ENCODE measurements at places on chromosomes 4 and X.
A peak's percentile ranks its signal among the peaks of the same experiment; 100 is the strongest.

- no peak for DNase-seq
These were observed 568.0 kb downstream of the IL1RAPL1 start for GRCh38 chrX:29155286-29155685.

DNA sequence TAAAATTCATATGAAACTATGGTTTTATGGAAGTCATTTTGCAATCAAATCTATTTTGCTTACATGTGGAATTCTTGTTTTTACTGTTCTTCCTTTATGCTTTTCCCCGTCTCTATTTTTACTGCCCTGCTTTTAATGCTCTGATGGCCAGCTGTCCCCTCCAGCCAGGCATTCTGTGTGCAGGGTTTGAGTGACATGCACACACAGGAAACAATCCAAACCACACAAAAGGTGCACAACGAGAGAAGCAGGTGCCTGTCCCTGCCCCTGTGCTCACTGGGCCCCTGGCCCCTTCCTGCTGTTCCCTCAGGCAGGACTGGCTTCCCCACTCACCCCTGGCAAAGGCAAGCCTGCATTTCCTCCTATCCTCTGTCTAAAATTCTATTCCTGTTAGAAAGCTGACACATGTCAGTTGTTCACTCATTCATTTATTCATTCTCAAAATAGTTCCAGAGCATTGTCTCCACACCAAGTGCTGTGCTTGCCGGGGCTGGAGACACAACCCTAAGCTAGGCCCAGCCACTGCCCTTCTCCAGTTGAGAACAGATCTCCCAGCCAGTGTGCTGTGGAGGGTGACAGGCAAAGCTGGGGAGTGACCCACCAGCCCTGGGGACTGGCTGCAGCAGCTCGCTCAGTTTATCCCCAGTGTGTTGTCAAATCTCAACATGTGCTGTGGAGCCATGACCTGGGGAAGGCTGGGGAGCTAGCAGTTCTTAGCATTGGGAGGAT is 346.3 kb downstream of the FBXW7 start:
- no peak for DNase-seq

DNA sequence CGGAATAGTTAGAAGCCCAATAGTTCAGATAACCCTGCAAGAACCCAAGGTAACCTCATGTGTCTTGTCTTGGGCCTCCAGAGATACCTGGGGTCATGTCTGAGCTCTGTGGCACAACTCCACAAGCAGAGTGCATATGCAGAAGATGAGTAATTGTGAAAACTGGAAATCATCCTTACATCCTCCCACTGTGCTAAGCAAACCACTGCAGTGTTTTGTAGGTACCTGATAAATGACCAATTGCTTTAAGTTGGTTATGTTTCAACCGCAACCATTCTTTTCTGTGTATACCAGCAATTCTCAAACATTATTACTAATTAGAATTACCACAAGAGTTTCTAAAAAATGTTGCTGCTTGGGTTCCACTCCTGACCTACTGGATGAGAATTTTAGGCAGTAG is 73.2 kb downstream of the CBLL2 start:
- peak; percentile 50 for DNase-seq

DNA sequence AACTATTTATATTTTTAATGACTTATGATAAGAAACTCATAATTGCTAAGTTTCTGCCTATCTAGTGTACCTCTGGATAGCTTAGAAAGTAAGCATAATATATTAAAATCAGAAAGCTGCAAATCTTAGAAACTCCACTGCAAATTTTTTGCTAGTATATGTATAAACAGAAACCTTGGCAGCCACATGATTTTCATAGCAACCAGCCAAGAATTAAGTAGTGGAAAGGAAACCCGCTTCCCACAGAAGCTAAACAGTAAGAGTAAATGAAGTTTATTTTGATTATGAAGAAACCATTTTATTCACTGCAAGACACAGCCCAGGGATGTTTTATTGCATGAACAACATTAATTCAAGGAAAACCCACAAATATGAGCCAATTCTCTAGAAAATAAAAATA is 872.5 kb upstream of the ADGRL3 start:
- no peak for DNase-seq

DNA sequence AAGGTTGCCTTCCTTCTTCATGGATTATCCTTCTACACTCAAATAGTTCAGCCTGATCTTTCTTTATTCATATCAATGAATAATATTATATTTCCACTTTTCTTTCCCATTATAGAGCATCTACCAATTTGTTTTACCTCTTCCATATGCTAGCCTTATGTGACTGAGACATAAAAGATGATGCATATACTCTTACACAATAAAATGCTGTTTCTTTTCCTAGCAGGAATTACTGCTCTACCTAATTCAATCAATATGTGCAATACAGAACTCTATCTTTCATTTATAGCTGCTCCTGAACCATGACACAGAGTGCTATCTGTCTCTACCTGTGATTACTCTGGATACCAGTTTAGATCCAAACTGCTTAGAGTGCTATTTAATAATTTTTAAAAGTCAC is 2334.0 kb downstream of the PCDH7 start:
- peak; percentile 69 for DNase-seq

GRCh38 chr4:686413-687040 is 2.4 kb downstream of the SLC49A3 start:
- no peak for DNase-seq

- DNase-seq: peak; percentile 73
These were observed 76.4 kb downstream of the CLCN4 start for GRCh38 chrX:10233173-10233572.

GRCh38 chrX:104929324-104929723 is 291.2 kb downstream of the TEX13A start:
- DNase-seq: no peak

- no peak for DNase-seq
These were observed 19.0 kb upstream of the DCX start for GRCh38 chrX:111431001-111431400.
